AG09309 (cell line): ENCODE measurements at places on chromosomes 1 and 21.

GRCh38 chr21:37380349-37381323 lies 14.1 kb downstream of the DYRK1A start:
- DNase-seq, result no peak

DNA sequence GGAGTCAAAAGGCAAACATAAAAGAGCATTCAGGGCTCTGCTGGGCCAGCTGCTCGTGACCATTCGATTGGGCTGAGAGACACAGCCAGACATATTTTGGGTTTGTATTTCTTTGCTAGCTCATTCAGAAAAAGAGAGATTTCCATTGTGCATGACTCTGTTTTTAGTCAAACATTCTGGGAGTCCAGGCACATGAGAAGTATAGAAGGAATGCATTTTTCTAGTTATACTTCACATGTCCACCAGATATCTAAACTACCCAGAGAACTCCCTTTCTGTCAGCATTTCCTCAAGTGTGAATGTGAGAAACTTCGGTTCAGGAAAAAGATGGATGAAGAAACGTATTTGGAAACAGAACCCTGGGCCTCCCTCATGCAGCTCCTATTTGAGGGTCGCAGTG lies 6.3 kb upstream of the KCNE1 start:
- DNase-seq, result no peak

DNA sequence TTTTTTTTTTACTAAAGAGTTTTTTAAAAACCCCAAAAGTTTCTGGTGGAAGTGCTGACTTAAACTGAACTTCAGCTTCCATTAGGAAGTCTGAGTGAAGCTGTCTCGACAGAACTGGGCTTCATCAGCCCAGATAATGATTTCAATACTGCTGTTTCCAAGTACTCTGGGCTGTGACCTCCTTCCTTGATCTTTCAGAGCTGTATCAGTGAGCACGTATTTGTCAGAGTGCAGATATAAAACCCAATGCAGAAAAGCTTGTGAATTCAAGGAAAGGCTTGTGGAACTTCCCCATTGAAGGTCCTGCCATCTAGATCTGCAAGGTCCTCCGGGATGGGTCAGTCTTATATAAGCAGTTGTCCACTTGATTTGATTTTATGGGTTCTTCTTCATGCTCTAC lies 50.1 kb upstream of the RGS21 start:
- no peak for DNase-seq

DNA sequence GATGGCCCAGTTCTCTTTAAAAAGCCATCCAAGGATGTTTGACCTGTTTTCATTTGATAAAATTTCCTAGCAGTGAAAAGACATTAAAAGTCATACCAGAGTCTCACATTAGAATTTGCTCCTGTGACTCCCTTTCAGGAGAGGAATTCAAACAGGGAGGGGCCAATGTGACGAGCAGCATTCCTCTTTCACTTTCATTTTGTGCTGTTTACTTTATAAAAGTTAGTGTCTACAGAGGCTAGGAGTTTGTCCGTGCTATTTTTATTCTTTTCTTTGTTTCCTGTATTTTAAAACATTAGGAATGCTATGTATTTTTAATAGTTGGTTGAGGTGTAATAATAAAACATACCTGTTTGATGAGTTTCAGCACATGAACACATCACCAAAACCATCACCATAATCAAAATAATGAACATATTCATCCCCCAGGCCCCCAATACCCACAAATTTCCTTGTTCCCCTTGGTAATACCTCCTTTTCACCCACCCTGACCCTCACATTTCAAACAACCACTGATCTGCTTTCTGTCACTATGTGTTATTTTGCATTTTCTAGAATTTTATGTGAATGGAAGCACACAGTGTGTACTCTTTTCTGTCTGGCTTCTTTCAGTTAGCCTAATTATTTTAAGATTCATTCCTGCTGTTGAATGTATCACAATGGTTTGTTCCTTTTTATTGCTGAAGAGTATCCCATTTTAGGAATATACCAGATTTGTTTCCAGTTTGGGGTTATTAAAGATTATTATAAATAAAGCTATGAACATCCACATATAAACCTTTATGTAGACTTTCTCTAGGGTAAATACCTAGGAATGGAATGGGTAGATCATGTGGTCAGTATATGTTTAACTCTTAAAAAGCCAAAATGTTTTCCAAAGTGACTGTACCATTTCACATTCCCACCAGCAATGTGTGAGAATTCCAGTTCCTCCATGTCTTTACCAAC lies 129.5 kb downstream of the TENT5C start:
- DNase-seq, result no peak

DNA sequence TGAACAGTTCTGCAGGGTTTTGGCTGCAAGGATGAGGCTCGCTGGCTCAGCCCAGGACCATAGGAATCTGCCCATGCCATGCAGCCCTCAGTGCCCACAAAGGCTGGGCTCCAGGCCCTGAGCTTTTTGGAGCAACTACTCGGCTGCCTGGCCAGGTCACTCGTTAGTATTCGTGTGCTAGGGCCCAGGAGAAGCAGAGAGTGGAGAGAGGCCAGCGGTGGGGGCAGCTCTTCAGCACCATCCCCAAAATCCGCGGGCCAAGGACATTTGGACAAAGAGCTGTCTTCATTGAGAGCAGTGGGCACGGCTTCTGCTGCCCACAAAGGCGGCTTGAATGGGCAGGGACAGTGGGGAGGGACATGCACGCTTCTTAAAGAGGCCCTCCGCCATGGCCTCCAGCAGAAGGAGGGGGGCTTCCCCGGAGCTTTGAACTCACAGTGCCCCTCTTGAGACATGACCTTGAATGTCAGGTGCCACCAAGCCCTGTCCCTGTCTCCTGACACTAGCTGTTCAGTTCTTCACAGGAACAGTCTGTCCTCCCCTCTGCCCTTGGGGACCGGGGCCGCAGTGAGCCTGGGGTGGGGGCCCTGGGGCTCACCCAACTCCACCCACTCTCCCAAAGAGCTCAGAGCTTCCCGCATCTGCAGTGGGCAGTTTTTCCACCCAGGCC lies 106.1 kb upstream of the ARHGEF16 start:
- no peak for DNase-seq

DNA sequence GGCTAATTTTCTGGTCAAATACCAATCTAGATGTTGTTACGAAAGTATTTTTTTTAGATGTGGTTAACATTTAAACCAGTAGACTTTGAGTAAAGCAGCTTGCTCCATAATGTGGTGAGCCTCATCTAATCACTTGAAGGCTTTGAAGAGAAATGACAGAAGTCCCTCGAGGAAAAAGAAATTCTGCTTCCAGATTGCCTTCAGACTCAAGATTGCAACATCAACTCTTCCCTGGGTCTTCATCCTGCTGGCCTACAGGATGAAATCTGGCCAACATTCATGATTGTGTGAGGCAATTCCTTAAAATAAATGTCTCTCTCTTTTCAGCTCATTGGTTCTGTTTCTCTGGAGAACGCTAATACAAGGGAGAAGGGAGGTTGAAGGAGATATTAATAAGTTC lies 32.5 kb upstream of the SSX2IP start:
- peak; percentile 40 for DNase-seq

DNA sequence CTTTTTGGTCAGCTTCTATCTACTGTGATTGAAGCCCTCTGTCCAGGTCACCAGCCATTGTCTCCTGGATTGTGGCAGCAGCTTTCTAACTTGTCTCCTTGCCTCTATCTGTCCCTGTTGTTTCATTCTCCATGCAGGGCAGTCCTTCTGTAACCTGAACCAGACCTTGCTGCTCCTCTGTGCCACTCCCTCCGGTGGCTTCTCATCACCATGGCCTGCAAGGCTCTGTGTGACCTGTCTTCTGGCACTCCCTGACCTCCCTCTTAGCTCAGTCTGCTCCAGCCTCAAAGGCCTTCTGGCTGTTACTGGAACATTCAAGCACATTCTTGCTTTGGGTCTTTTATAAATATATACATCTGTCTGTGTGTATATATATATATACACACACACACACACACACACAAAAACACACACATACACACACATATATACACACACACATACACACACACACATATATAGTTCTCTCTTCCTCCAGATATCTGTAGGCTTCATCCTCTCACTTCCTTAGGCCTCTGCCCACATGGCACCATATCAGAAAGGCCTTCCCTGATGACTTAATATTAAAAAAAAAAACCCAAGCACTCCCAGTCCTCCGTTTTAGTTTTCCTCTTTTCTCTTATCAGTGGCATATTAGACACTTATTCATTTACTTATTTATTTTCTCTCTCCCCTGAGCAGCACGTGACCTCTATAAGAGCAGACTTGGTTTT lies 21.2 kb upstream of the JUN start:
- DNase-seq, result no peak

GRCh38 chr21:15515908-15516307 lies 213.9 kb upstream of the USP25 start:
- no peak for DNase-seq

DNA sequence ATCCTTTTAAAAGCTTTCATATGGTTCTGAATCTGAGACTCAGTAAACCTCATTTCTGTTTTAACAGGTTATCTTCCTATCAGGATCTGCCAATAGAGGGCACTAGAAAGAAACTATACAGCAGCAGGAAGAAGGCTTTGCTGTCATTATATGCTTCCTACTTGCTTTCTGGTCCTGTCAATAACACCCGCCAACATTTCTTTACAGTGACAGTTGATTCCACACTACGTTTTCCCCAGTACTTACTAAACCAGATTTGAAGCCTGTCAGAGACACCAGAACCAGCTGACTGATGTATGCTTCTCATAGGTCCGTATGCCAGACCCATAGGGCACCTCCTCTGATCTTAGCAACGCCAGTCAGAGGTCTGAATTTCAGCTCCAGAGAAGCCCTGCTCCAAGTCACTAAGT lies 341.0 kb upstream of the NEGR1 start:
- peak; percentile 25 for DNase-seq

- DNase-seq, result no peak
These were observed 104.2 kb upstream of the DMRTA2 start for GRCh38 chr1:50527249-50527986.

DNA sequence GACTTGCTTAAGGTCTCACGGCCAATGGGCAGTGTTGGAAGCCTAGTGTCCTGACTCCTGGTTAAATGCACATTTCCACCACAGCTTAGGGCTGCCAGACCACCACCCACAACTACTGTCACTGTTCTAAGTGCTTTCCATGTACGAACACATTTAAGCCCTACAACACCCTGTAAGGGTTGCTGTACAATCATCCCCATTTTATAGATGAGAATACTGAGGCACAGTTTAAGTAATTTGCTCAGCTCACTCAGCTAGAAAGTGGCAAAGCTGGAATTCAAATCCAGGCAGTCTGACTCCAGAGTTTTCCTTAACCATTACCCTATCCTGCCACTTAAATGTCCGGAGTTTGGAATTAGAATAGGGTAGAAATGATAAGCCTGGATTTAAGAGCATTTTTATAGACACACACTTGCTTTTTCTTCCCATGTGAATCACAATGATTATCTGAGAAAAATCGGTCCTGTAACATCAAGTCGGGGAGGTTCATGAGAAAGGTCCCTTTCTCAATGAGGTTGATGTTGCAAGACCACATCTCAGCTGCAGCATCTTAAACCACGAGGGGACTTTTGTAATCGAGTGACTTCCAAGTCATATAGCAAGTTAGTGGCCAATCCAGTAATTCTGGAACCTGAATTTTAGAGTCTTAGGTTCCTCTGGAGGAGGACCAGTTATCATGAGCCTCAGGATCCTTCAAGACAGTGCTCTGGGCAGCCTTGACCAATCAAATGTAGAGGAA lies 8.6 kb downstream of the E2F2 start:
- DNase-seq, result no peak
